Uterus (tissue), 4 donors: ENCODE measurements at places on chromosomes 12 and 14. TPM values are rescaled to one million over a fixed set of nuclear protein-coding genes. Genes with fewer than 3 reads are reported as not detected.

PRH2 gene
- not detected for total RNA-seq

KHNYN gene
- total RNA-seq: 70.1 TPM

GPR84 gene
- total RNA-seq: 0.27 TPM

APOF gene
- not detected for total RNA-seq

GPRC5D gene
- not detected for total RNA-seq

LRP1 gene
- total RNA-seq: 274 TPM

OR10G3 gene
- total RNA-seq: not detected

CPNE8 gene
- total RNA-seq: 14.6 TPM

MDM2 gene
- 87.1 TPM for total RNA-seq

TM7SF3 gene
- total RNA-seq: 32.8 TPM

STON2 gene
- total RNA-seq: 3.3 TPM

CLEC1A gene
- 2.6 TPM for total RNA-seq

GRCh38 chr14:61854898-61855297 lies 92.7 kb downstream of the SNAPC1 start:
- no peaks in the 10 kb centered on the region for H3K27me3 ChIP-seq
- no peaks in the 10 kb centered on the region for H3K4me1 ChIP-seq
- DNase-seq: no peak
- H3K36me3 ChIP-seq: no peaks in the 10 kb centered on the region
- H3K4me3 ChIP-seq: no peak overlapping the region

GRCh38 chr12:34396006-34396860 lies 373.9 kb downstream of the ALG10 start:
- no peaks in the 10 kb centered on the region for H3K36me3 ChIP-seq
- H3K27ac ChIP-seq: no peak overlapping the region
- H3K27me3 ChIP-seq: no peaks in the 10 kb centered on the region
- DNase-seq: peak; percentile 2
- H3K4me3 ChIP-seq: no peak overlapping the region
- no peaks in the 10 kb centered on the region for H3K4me1 ChIP-seq

GRCh38 chr12:91577586-91578539 lies 395.2 kb upstream of the DCN start:
- no peaks in the 10 kb centered on the region for H3K36me3 ChIP-seq
- no peak for DNase-seq
- no peak overlapping the region for H3K4me3 ChIP-seq
- peak overlapping the region; percentile 70 for H3K27ac ChIP-seq
- H3K4me1 ChIP-seq: peaks cover 8% of the 10 kb centered on the region

- H3K36me3 ChIP-seq: no peaks in the 10 kb centered on the region
- no peak for DNase-seq
- no peak overlapping the region for H3K4me3 ChIP-seq
- H3K27me3 ChIP-seq: no peaks in the 10 kb centered on the region
- no peaks in the 10 kb centered on the region for H3K4me1 ChIP-seq
- no peak overlapping the region for H3K27ac ChIP-seq
Measured at GRCh38 chr12:8011331-8011730, 21.2 kb upstream of the FOXJ2 start.

DNA sequence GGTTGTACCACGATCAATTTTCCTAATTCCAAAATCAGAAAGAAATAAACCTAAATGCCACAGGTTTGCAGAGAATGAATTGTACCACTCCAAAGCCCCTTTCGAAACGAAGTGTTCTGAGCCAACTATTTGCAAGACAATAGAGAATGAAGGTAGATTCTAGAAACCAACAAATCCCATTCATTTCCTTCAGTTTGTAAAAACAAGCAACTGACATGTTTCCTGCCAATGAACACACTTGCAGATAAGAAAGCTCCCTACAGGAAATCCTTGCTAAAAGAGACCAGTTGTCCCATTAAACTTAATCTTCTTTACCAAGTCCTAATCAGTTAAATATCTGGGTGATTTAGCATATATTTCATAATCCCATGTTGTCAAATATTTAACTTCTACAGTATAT lies 198.4 kb upstream of the FOXN3 start:
- H3K4me3 ChIP-seq: no peak overlapping the region
- H3K36me3 ChIP-seq: no peaks in the 10 kb centered on the region
- DNase-seq: no peak
- no peaks in the 10 kb centered on the region for H3K4me1 ChIP-seq
- peak overlapping the region; percentile 22 for H3K27ac ChIP-seq
- H3K27me3 ChIP-seq: no peaks in the 10 kb centered on the region

DNA sequence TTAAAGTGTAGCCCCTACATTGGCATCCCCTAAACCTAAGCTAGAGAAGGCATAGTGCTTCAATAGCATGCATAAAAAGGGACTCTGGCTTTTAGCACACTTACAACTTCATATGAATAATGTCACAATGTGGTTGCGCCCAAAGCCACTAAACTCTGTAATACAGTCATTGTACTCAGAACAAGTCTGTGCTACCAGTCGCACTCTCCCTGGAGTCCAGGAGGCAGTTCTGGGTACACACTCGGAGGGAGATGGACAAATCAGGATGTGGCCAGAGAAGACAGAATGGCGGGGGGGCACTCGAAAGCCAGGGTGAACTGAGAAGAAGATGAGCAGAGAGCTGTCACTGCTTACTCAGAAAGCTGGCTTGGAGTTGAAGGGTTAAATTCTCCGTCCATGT lies 10.6 kb downstream of the SAMD4A start:
- no peaks in the 10 kb centered on the region for H3K36me3 ChIP-seq
- H3K27me3 ChIP-seq: no peaks in the 10 kb centered on the region

GRCh38 chr14:94545131-94545841 lies 16.0 kb upstream of the SERPINA4 start:
- no peak overlapping the region for H3K27ac ChIP-seq
- no peaks in the 10 kb centered on the region for H3K27me3 ChIP-seq
- no peak for DNase-seq
- no peaks in the 10 kb centered on the region for H3K4me1 ChIP-seq
- no peak overlapping the region for H3K4me3 ChIP-seq

- no peaks in the 10 kb centered on the region for H3K4me1 ChIP-seq
- H3K27ac ChIP-seq: no peak overlapping the region
- no peaks in the 10 kb centered on the region for H3K36me3 ChIP-seq
- H3K27me3 ChIP-seq: no peaks in the 10 kb centered on the region
- no peak for DNase-seq
- no peak overlapping the region for H3K4me3 ChIP-seq
Measured at GRCh38 chr12:93169536-93169935, 208.2 kb upstream of the NUDT4 start.

DNA sequence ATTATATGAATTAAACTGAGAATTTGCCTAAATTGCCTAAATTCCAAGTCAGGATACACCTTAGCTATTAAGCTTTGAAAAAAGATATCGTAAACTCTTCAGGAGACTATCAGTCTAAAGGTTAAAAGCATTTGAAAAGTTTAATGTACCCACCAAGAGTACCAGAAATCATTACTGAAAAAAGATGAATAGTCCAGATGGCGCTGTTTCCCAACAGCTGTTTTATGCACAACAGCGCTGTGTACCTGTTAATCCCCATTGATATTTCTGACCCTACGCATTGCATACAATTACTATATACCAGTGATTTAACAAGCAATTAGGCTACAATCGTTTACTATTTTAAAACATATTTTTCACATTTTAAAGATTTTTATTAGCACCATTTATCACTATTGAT lies 185.0 kb downstream of the PLCZ1 start:
- H3K27me3 ChIP-seq: no peaks in the 10 kb centered on the region
- no peaks in the 10 kb centered on the region for H3K36me3 ChIP-seq
- no peak overlapping the region for H3K27ac ChIP-seq
- H3K4me3 ChIP-seq: no peak overlapping the region

DNA sequence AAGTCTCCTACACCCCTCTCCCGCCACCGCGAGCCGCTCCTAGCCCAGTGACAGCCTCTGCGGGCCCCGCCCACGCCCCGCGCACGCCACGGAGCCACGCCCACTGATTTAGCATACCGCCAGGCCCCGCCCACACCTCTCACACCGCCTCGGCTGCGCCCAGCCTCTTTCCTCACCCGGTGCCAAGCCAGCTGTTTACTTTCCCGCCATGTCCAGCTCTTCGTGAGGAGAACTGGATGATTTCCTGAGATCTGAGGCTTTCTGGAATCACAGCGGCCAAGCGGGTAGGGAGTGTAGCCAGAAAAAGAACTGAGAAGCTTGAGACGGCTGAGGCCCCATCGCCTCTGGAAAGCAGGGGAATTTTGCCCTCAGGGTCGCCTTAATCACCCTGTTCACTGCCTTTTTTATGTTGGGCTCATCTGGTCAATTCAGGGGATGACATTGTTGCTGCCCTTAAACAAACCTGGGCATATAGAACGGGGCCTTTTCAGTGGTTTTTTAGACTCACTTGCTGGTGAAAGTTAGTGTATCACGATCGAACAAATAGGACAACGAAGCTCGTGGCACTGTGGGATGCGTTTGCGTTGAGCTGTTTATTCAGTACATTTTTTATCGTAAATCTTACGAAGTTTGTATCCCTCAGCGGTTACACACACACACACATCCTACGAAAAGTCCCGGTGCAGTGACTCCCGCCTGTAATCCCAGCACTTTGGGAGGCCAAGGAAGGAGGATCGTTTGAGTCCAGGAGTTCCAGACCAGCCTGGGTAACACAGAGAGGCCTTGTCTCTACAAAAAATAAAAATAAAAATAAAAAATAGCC lies at the start of gene RNF212B:
Gene RNF212B, plus strand, starts transcription at position 165 of the 823 bp plus-strand sequence. CDS start 2,410 bp downstream, outside the sequence.
- H3K27me3 ChIP-seq: no peaks in the 10 kb centered on the region
- H3K27ac ChIP-seq: peak within 1 kb of the TSS; percentile 58
- H3K4me3 ChIP-seq: no peak within 1 kb of the TSS
- H3K4me1 ChIP-seq: no peaks in the 10 kb centered on the region

- no peaks in the 10 kb centered on the region for H3K27me3 ChIP-seq
- H3K36me3 ChIP-seq: no peaks in the 10 kb centered on the region
Measured at GRCh38 chr14:68603533-68604360, 189.1 kb downstream of the ZFP36L1 start.

DNA sequence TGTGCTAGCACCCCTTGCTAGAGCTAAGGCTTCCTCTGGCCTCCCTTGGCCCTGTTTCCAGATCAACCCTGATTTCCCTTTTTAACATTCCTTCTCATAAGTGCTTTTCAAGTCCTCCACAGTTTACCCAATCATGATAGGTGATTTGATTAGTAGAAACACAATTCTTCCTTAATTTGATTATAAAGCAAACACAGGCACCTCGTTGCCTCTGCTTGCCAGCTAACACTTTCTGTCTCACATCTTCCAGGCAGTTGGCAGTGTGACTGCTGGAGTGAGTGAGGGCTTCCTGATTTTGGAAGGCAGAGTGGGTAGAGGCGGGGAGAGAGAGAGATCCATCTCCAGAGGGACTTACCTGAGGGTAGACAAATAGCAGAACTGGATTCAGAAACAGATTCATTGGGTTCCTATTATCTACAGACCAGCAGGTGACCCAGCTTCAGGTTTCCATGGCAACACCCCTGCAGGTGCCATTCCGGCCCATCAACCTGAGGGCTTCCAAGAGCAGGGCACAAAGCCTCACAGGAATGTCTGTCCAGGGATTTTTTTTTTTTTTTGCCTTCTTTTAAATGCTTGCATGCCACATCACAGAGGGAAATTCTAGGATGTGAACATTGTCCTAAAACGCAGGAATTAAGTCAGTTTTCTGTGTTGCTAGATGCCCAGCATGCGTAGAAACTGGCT lies 77.7 kb downstream of the PLXNC1 start:
- H3K27ac ChIP-seq: no peak overlapping the region
- H3K4me3 ChIP-seq: no peak overlapping the region
- DNase-seq: no peak
- no peaks in the 10 kb centered on the region for H3K36me3 ChIP-seq
- no peaks in the 10 kb centered on the region for H3K27me3 ChIP-seq

- DNase-seq: no peak
- no peak overlapping the region for H3K4me3 ChIP-seq
- no peak overlapping the region for H3K27ac ChIP-seq
Measured at GRCh38 chr12:83826112-83826511, 1086.5 kb downstream of the SLC6A15 start.

GRCh38 chr14:61537563-61538463 lies 157.5 kb upstream of the HIF1A start:
- no peak overlapping the region for H3K4me3 ChIP-seq
- no peak for DNase-seq
- peak overlapping the region; percentile 19 for H3K27ac ChIP-seq
- H3K27me3 ChIP-seq: no peaks in the 10 kb centered on the region
- H3K36me3 ChIP-seq: no peaks in the 10 kb centered on the region

GRCh38 chr12:101962486-101962885 lies 85.1 kb downstream of the DRAM1 start:
- H3K4me1 ChIP-seq: no peaks in the 10 kb centered on the region
- no peak overlapping the region for H3K27ac ChIP-seq
- H3K36me3 ChIP-seq: no peaks in the 10 kb centered on the region
- no peak for DNase-seq

DNA sequence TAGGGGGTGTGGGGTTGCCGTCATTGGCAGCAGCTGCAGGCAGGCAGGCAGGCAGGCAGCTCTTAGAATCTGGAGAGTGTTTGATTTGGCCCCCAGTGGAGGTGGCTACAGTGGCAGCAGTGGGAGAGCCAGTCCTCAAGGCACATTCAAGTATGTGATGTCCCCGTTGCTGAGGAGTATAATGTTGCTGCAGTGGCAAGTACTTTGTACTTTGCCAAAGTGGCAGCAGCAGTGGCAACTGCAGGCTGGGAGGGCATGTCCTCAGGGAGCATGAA lies 147.1 kb downstream of the PAPOLA start:
- no peaks in the 10 kb centered on the region for H3K4me1 ChIP-seq
- H3K27me3 ChIP-seq: no peaks in the 10 kb centered on the region
- DNase-seq: no peak
- H3K36me3 ChIP-seq: no peaks in the 10 kb centered on the region
- no peak overlapping the region for H3K4me3 ChIP-seq

GRCh38 chr12:64621257-64621942 lies 11.1 kb downstream of the RASSF3 start:
- H3K4me1 ChIP-seq: peaks cover 26% of the 10 kb centered on the region
- no peak overlapping the region for H3K4me3 ChIP-seq
- H3K36me3 ChIP-seq: no peaks in the 10 kb centered on the region

DNA sequence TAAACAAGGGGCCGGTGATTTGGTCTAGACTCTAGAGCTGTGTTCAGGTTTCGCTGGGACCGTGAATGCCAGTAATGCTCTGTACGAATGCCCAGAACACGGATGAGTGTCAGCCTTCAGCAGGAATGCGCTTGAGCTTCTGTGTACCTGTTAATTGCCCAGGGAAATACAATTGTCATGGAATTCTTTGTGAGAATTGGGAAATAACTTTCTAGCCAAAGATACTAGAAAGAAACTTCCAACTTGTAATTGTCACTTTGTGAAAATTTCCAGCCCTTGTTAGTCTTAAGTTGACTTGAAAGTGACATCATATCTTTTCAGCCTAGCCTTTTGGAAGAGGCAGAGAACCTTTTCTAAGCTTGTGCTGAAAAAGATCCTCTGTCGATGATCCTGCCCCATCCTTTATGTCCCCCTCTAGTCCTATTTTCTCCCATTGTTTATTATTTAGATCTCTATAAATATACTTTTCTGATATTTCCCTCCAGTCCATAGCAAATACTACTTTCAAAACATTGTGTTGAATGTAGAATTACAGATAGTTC lies 2.7 kb downstream of the CHST11 start:
- H3K4me3 ChIP-seq: peak overlapping the region; percentile 70
- H3K27ac ChIP-seq: peak overlapping the region; percentile 84
- no peaks in the 10 kb centered on the region for H3K27me3 ChIP-seq

- no peaks in the 10 kb centered on the region for H3K27me3 ChIP-seq
- no peaks in the 10 kb centered on the region for H3K36me3 ChIP-seq
- H3K4me3 ChIP-seq: no peak overlapping the region
- no peak overlapping the region for H3K27ac ChIP-seq
Measured at GRCh38 chr12:21276826-21277225, 57.9 kb downstream of the SLCO1A2 start.
